ENCODE measurements at places on chromosomes 4 and X.

DNA sequence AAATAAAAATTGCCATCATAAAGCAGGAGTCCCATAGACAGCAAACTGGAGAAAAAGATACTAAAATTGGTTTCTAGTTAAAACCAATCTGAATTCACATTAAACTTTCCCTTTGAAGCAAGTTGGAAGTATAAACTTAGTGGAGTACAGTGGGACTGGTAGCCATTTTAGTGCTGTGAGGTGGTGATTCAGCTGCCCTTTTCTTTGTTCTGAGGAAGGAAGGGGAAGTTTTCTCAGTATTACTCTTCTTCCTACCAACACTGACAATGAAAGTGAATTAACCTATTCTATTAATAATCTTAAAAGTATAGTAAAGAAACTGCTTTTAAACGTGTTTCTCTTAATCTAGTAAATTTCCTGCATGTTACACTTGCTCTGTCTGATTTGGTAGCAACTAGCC is 36.7 kb downstream of the SLC9A6 start:
- no peak for DNase-seq

- no peak for DNase-seq
Observed at GRCh38 chrX:74451450-74452198, 30.3 kb downstream of the SLC16A2 start.

DNA sequence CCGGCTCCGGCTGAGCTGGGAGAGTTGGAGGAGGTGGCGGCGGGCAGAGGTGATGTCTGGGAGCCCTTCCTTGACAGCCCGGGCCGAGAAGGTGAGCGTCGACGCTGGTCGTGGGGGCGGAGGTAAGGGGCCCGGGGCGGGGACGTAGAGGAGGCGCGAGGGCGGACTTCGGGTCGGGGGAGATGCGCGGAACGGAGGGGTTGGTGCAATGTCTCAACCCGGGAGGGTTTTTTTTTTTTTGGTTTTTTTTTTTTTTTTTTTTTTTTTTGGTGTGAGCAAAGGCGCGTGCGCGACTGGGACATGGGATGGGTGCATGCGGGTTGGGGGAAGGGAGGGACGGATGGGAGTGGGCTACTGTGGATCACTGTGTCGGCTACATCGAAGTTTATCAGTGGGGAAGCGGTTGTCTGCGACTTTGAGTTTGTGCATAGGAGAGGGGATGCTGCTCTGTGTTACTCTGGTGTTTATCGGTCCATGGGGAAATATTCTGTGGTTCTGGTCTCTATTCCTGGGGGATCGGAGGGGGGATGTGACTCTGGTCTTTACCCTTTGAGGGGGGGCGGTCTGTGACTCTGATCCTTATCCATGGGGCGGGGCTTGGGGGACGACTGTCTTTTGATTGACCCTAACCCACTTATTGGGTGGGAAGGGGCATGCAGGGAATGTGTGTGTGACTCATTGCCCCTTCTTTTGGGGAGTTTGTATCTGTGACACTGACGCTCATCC is 537 bp downstream of the RBM10 start:
- DNase-seq, result peak; percentile 41

- DNase-seq, result no peak
Observed at GRCh38 chrX:101803451-101803850, 128.4 kb downstream of the ZMAT1 start.

- no peak for DNase-seq
Observed at GRCh38 chrX:38627683-38628082, 66.3 kb downstream of the TSPAN7 start.

DNA sequence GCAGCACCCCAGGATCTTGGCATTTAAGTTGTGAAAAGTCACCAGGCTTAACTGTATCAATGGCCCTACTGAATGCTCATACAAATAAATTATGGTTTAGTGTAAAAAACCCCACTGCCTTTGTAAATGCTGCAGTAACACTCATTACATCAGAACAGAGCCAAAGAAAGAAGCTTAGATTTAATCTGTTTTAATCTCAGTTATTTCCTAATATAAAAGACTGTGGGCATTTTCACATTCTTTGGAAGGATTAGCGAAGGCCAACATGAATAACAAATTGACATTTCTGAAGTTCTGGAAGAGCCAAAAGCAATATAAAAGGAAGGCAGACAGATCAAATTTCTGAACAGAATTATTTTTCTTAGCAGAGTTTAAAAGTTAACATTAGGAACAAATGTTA is 140.0 kb upstream of the HCCS start:
- DNase-seq, result no peak

- no peak for DNase-seq
Observed at GRCh38 chrX:130347321-130347720, 7.6 kb downstream of the SLC25A14 start.
